ENCODE measurements at places on chromosomes 7 and 10.

GRCh38 chr10:47370015-47370767 lies 13.9 kb downstream of the ZNF488 start:
- DNase-seq = no peak

DNA sequence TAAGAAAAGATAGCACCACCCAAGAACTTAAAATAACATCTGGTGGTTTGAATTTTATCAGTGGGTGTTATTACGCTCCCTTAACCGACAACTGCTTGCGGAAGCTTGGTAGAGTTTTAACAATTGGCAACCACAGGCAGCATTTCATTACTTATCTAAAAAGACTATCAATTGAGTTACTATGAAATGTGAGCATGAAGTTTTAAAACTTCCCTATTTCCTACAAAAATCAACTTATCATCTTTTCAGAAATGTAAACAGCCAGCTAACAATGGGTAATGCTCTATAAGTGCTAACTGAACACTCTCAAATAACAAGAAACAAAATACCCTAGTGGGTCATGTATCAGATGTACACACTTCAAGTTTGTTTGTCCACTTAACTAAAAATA lies 68.8 kb downstream of the OSBPL3 start:
- DNase-seq = no peak

DNA sequence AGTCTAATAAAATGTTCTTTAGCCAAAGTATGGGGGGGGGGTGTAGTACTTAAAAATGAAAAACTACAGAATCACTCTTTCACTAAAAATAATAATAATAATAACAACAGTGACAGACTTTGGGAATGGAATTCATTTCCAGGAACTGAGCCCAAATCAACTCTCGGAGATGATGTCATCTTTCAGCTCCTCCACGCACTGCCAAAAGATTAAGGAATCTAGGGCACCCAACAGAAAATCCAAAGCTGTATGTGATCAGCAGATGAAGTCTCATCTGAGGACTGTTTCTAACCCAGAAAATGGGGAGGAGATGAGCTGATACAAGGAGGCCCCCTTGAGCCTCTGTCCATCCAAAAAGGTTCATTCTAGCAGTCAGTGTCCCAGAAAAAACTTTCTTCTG lies 54.5 kb downstream of the GRB10 start:
- DNase-seq = no peak

- DNase-seq = no peak
Measured at GRCh38 chr10:42801135-42801534, 18.5 kb downstream of the BMS1 start.

DNA sequence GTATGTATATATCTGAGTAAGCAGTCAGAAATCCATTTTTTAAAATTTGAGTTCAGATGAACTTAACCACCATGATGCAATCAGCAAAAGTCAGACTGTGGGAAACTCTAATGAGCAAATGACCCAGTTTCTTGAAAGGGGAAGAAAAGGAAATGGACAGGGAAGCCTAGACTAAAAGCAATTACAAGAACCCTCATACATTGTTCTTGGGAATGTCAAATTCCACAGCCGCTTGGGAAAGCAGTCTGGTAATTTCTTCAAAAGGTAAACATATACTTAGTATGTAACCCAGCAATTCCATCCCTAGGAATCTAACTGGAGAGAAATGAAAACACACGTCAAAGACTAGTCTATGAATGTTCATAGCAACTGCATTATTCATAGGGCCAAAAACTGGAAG lies 16.4 kb upstream of the FOXK1 start:
- no peak for DNase-seq

DNA sequence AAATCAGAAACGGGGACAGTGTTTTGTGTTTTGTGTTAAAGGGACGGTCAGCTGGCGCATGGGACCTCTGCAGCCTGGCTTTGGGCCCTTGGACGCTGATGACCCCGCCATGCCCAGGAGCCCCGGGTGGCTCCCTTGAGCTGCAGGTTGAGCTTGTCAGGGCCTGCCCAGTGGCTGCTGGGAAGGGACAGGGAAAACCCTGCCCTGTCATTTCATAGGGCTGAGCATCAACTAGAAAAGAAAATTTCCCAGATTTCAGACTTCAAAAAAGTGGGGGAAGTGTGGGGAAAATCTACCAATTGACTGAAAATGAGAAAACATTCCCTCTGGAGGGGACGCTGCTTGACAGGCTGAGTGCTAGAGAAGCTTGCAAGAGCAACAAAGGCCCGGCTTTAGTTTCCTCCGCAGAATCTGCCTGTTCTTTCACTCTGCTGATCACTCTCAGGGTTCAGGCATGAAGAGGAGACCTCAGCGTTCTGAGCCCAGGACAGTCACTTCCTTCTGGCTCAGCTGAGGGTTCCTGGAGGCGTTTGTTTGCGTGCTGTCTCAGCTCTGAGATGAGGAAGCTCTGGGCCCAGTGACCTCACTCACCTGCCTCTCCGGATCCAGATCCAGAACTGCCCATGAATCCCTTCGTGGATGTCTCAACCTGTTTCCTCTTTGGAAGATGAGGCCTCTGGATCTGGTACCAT lies 18.6 kb upstream of the DNAJB6 start:
- no peak for DNase-seq

DNA sequence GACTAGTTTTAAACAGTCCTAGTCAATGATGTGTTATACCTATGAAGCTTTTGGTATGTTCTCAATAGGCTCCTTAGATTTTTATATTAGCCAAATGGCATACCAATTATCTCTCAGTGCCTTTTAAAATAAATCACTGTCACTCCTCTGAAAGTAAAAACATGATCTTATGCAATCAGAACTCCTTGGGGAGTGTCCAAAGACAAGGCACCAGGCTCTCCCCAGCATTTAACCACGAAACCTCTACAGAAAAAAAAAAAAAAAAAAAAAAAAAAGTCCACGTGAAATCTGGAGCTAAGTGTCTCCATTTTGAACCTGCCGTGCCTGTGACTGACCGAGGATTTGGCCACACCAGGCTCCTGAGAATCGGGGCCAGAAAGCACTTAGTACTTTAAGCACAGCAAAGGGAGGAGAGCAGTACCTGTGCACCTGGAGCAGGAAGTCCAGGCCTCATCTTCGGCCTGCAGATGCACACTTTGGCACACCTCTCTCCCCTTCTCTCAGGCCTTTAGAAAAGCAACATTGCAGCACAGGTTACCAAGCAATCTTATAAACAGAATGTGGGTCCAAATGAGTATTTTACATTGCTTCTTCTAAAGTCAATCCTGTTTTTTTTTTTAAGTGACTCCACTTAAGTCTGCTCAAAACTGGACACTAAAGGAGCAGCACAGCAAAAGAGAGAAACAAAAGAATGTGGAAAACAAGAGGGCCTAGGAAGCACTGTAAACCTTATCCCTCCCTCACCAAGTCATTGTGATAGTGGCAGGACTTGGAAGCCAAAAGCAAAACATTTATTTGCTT lies 1.5 kb downstream of the FAM13C start:
- no peak for DNase-seq

DNA sequence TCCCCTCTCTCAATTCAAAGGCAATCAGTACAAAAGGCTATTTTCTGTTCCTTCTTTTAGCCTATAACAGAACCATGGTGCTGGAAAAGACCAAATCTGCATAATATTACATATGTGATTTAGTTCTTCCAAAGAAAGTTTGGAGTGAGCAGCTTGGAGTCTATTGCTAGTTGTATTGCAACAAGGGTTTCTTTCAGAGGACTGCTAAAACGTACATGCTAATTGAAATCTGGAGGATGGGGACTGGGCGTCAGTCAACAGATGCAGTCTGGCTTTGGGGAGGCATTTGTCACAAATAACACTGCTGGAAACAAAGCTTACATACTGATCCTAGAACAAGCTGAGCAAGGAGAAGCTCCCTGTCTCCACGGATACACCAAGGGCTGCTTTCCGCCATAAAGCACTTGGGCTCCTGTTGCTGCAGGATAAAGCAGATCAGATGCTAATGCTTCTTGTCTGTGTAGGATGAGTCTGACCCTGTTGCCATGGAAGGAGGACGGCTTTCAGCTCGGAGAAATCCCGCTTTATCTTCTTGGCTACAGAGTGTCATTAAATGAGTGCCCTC lies 883.5 kb downstream of the SORCS1 start:
- DNase-seq = no peak

GRCh38 chr10:79328737-79329504 lies 18.3 kb upstream of the PPIF start:
- DNase-seq = no peak

- no peak for DNase-seq
Measured at GRCh38 chr7:80721883-80722615, 83.6 kb downstream of the CD36 start.

DNA sequence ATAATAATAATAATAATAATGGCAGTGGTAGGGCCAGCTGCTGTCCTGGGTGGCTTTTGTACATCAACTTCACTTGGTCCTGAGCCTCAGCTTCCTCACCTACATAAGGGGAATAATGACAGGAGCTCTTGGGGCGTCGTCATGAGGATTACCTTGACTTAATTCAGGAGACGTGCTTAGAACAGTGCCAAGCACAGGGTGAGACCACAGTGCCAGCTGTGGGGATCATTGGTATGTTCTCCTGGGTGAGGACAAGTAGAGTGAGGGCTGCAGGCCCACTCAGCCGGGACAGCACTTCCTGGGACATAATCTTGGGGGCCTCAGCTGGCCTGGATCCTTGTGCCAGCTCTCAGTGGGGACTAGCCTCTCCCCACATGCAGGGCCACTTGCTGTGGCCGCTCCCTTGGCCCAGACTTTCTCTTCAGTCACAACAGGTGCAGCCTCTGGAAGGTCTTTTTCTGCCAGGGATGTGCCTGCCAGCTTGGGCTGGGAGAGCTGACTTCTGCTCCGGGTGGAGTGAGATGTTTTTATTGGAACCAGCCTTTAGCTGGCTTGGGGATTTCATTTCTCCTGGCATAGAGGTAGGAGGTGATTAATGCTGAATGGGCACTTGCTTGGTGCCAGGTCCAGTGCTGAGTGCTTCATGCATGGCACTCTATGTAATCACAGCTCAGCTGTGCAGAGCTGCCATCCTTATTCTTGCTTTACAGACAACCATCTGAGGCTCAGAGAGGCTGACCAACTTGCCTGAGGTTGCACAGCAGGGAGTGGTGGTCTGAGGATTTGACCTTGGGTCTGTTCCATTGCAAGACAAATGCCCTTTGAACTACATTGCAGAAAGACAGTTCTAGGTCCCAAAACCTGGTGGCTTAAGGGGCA lies 45.3 kb downstream of the TSPAN15 start:
- DNase-seq = no peak

DNA sequence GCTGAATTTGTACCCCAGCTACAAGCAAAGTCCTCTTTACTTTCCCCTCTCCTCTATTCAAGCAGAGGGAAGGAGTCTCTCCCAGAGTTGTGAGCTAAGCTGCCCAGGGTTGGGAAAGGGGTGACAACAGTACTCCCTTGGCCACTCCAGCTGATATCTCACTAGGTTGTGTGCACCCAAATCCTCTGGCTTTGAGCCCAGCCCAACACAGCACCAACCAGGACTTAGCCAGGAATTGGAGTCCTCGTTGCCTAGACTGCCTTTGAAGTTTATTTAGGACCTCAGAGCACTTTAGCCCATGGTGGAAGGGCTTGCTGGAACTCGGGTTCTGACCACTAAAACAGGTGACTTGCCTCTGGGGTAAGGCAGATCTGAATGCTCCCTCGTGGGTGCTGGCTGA lies 35.7 kb upstream of the DYNC1I1 start:
- no peak for DNase-seq

DNA sequence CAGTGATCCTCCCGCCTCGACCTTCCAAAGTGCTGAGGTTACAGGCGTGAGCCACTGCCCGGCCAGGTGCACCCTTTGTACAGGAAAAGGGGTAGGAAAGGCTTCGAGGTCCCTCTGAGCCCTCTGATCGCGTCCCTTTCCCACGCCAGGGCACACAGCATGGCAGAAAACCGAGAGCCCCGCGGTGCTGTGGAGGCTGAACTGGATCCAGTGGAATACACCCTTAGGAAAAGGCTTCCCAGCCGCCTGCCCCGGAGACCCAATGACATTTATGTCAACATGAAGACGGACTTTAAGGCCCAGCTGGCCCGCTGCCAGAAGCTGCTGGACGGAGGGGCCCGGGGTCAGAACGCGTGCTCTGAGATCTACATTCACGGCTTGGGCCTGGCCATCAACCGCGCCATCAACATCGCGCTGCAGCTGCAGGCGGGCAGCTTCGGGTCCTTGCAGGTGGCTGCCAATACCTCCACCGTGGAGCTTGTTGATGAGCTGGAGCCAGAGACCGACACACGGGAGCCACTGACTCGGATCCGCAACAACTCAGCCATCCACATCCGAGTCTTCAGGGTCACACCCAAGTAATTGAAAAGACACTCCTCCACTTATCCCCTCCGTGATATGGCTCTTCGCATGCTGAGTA lies 871 bp downstream of the POP7 start:
- DNase-seq = no peak

DNA sequence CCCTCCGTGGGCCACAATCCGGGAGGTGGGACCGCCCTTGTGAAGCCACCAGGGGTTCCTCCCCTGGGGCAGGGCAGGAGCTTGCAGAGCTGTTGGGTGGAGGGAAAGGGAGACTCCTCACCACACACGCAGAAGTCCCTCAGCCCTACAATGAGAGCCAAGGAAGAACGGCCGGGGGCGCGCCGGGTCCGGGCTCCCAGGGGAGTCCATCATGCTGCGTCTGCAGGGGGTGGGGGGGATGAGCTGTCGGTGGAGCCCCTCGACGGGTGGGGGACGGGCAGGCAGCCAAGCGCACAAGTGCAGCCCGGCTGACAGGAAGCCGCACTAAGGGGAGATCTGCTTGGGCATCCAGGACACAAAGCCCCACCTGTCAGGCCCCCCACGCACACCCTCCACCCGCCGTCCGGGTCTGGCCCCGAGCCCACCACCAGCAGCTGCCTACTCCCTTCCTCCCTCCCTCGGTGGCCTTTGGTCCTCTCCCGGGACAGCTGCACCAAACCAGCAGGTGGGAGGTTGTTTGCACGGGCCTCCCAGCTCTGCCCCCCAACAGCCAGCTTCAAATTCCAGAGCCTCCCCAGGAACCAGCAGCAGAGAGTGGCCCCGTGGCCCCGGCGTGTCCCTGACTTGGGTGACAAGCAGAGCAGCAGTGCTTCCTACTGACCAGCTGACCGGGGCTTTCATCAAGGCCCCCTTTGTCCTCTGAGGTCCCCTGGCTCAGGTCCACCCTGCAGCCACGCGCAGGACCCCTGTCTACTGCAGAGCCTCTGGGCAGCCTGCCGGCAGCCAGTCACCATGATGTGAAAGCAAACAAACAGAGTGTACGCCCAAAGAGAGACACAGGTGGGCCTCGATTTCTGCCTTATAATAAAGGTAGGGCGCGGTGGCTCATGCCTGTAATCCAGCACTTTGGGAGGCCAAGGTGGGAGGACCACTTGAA lies 50.3 kb downstream of the HIP1 start:
- no peak for DNase-seq

DNA sequence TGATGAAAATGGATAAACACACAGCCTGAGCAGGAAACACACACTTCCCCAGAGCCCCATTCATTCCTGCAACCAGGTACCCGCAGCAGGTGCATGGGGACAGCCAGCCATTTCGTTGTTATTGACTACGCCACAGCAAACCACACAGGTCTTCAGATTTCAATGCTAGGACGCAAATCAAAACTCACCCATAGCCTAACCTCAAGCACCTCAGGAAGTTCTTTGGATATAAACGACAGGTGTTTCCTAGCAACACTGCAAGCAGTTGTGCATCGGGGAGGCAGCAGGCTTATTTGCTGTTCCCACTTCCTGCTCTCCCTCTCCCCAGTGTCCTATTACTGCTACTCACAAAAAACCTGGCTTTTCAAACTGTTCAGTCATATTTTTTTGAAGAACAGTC lies 176.5 kb upstream of the FRMD4A start:
- no peak for DNase-seq
